ENCODE measurements at places on chromosomes 13 and 19.

GRCh38 chr13:105778196-105778595 is 757.3 kb downstream of the EFNB2 start:
- DNase-seq = no peak

GRCh38 chr19:2575734-2576481 is 100.0 kb downstream of the GADD45B start:
- DNase-seq = no peak

GRCh38 chr13:50126263-50126992 is 111.2 kb downstream of the KCNRG start:
- DNase-seq = no peak

DNA sequence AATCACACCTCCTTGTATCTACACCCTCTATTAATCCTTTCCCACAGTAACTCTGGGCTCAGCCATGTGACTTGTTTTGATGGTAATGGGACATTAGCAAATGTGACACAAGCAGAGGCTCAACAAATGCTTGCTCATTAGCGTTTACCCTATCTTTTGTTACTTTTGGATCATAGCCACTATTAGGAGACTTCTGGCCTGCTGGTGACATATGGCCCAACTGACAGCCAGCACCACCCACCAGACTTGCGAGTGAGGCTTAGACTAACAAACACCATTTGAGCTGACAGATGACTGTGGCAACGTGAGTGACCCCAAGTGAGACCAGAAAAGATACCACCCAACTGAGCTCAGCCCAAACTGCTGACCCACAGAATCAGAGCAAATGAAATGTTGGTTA is 154.1 kb downstream of the OLFM4 start:
- DNase-seq = no peak

DNA sequence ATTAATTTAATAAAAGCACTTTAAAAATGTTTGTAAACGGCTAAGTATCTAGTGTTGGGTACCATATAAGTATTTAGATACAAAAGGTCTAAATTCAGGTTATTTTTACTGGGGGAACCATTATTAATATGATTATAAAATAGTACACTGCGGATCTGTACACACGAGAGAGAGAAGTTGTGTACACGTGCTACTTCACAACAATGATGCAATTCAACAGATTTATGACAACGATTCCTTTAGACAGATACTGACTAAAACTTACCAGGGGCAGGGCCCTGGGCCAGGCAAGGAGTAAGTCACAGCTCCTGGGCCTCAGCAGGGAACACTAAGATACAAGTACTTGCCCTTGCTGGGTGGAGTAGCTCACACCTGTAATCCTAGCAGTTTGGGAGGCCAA is 29.1 kb upstream of the TPTE2 start:
- no peak for DNase-seq
